Activated T-cell treated with anti-CD3 and anti-CD28 coated beads for 1 hour (primary cell): ENCODE measurements at places on chromosomes 7 and 10.

- DNase-seq: no peak
These were observed 90.4 kb downstream of the KIAA1549 start for GRCh38 chr7:138890499-138891445.

DNA sequence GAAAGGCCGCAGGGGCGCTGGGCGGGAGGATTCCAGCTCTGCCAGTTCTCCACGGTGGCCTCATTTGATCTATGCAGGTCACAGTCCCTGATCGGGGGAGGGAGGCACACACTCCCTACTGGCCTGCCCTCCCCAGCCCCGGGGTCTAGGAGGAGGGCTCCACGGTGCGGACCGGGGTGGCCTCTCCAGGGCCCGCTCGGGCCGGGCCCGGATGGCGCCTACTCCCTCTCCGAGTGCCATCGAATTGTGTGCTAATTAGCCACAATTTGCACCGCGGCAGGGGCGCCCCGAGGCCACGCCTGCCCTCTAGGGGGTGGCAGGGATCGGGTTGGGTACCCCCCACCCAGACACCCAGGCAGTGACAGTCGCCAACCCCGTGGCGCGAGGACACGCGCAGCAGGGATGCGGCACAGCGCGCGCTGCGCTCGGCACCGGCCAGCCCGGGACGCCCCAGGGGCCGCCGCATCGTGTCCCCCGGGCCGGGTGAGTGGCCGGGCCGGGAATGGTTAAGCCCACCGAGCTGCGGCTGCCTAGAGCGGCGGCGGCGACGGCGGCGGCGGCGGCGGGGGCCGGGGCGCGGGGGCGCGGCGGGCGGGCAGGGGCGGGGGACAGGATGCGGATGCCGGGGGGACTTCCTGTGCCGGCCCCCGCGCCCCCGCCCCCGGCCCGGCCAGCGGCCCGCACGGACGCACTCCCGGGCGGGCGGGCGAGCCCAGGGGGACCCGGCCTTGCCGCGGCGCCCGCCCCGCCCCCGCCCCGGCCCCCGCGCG is at the start of gene ZNF853:
Gene ZNF853 (plus strand): TSS at position 658 of the 770 bp plus-strand sequence. CDS start 565 bp downstream, outside the sequence.
- no peak for DNase-seq

- DNase-seq: no peak
These were observed 1.3 kb downstream of the OR2A5 start for GRCh38 chr7:144050093-144050492.

GRCh38 chr7:96320442-96320841 is 1.5 kb downstream of the SLC25A13 start:
- no peak for DNase-seq

- no peak for DNase-seq
These were observed 26.6 kb upstream of the ASCC1 start for GRCh38 chr10:72242675-72243074.

DNA sequence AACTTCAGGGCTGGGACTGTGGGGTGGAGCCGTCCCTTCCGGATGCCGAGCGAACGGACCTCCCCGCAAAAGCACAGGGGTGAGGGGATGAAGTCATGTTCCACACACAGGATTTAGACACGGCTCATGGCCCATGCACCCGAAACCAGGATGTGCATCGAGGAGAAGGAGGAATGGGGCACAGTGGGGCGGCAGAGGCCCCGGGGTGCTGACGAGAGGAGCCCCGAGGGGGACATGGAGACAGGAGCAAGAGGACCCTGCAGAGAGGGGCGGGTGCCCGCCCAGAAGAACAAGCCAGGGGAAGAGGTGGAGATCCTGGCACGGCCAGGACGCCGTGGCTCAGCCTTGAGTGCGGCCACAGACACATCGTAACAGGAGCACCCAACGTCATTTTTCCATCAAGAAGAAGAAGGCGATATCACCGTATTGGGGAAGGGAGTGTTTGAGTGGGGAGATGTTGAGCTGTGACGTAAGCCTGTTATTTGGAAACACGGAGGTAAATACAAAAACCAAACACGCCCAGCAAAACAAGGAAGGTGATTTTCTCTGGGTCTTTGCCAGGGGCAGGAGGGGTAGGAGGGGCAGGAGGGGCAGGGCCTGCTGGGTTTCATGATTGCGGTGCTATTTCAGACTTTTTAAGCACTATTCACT is 25.3 kb upstream of the FOXL3 start:
- DNase-seq: no peak

DNA sequence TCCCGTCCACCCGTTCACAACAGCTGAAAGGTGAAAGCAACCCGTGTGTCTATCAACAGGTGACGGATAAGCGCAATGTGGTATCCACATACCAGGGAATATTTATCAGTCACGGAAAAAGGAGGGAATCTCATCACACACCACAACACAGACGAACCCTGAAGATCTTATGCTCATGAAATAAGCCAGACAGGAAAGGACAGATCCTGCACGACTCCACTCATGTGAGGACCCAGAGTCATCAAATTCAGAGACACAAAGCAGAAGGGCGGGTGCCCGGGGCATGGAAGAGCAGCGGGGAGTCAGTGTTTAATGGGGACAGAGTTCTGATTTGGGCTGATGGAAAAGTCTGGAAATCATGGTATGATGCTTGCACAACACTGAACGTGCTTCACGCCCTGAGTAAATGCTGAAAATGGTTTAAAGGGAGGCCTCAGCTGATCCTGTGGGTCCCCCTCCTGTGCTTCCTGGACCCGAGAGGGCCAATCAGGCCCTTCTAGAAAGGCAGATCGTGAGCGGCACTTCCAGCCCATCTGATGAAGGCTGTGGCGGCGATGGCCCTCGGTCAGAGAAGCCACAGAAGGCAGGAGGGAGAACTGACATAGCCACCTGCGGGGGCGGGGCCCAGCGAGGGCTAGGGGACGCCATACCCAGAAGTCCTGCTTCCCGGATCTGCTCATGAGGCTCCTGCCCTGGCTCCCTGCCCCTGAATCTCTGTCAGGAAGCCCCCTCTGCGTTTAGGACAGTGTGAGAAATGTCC is 19.1 kb downstream of the WDR86 start:
- DNase-seq: no peak

GRCh38 chr10:23693501-23693901 is 254.6 kb downstream of the OTUD1 start:
- no peak for DNase-seq
